Fibroblast of villous mesenchyme (primary cell): ENCODE measurements at places on chromosomes 1 and 21.

DNA sequence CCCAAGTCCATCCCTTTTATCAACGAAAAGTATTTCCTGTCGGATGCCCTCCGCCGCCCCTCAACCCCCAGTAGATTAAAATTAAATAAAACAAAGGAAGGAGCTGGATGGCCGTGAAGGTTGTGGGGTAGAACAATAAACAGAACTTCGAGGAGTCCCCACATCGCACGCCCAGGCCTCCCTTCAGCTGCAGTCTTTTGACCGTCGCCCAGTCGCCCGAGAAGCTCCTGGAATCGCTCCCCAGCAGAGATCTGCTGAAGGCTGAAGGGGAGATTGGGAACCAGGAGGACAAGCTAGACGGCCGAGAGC lies 905 bp downstream of the BARHL2 start:
- DNase-seq: no peak

- no peak for DNase-seq
Measured at GRCh38 chr1:242506724-242507123, 17.8 kb downstream of the PLD5 start.

DNA sequence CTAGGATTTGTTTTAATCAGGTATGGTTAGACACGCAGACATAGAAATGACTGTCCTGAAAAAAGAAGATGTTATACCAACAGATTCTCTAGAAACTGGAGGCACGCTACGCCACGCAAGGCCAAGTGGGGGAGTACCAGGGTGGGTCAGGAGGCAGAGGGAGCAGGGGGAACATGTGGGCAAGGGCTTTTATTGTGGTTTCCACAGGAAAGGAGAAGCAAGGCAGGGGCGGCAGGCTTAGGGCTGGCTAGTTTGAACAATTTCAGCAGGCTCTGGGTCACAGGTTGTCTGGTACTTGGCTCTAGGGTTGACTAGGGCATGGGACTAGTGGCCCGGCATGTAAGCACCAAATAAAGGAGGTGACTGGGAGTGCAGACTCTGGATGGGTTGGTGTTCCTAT lies 7.2 kb downstream of the MTARC2 start:
- no peak for DNase-seq

DNA sequence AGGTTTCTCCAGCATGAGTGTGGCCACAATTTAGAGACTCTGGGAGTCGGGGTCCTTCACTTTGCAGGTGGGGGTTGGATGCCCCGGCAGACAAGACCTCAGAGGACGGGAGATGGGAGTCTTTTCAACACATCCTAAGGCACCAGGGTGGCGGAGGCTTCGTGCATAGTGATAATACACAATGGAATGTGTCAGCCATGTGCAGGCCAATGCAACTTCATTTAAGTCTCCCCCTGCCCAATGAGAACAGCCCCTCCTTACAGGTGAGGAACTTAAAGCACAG lies 75.9 kb upstream of the IFFO2 start:
- DNase-seq: no peak

- DNase-seq: no peak
Measured at GRCh38 chr1:238089615-238090014, 198.9 kb upstream of the ZP4 start.

- peak; percentile 53 for DNase-seq
Measured at GRCh38 chr21:35658242-35658641, 402.1 kb downstream of the SETD4 start.

GRCh38 chr1:156167536-156167935 lies 14.2 kb downstream of the SEMA4A start:
- DNase-seq: no peak
